GM12878 (cell line): ENCODE measurements at places on chromosomes 6 and 20. TPM values are rescaled to one million over a fixed set of nuclear protein-coding genes. Genes with fewer than 3 reads are reported as not detected.

Gene OR2H1
- total RNA-seq = not detected in 2 replicates

Gene ELOVL4
- 0.08 TPM in 1 of 2 replicates, not detected in the other for total RNA-seq

Gene C4B
- 3.1 and 5.6 TPM in 2 replicates for total RNA-seq

Gene UNC5CL
- 0.48 and 0.74 TPM in 2 replicates for total RNA-seq

Gene DNAJC5
- total RNA-seq = 34.6 and 36.8 TPM in 2 replicates

Gene BTBD9
- total RNA-seq = 8.6 and 9.6 TPM in 2 replicates

Gene MOG
- total RNA-seq = not detected in 2 replicates

Gene OR12D3
- total RNA-seq = not detected in 2 replicates

Gene NUP43
- total RNA-seq = 34.8 and 44.5 TPM in 2 replicates

Gene TRIM40
- total RNA-seq = not detected in 2 replicates

Gene RIPOR3
- total RNA-seq = 0.05 TPM in 1 of 2 replicates, not detected in the other

Gene PCED1A
- 24.0 and 28.6 TPM in 2 replicates for total RNA-seq

Gene OPRM1
- not detected in 2 replicates for total RNA-seq

Gene PBOV1
- not detected in 2 replicates for total RNA-seq

Gene GPR6
- not detected in 2 replicates for total RNA-seq

Gene PACRG
- total RNA-seq = not detected in 2 replicates

Gene PLAGL1
- 7.5 and 8.5 TPM in 2 replicates for total RNA-seq

Gene OXT
- not detected in 2 replicates for total RNA-seq

Gene MYB
- 21.3 and 22.4 TPM in 2 replicates for total RNA-seq

Gene GTSF1L
- total RNA-seq = 0.97 and 0.98 TPM in 2 replicates

Gene FAM83C
- total RNA-seq = not detected in 2 replicates

Gene BCAS1
- 0.56 TPM in 2 replicates for total RNA-seq

Gene PARD6B
- total RNA-seq = 4.3 and 4.7 TPM in 2 replicates

Gene EPB41L1
- total RNA-seq = 0.36 and 0.40 TPM in 2 replicates

Gene MOCS1
- 0.08 and 0.15 TPM in 2 replicates for total RNA-seq

Gene DEFB124
- total RNA-seq = not detected in 2 replicates
